ENCODE measurements at places on chromosomes 1 and 21.

DNA sequence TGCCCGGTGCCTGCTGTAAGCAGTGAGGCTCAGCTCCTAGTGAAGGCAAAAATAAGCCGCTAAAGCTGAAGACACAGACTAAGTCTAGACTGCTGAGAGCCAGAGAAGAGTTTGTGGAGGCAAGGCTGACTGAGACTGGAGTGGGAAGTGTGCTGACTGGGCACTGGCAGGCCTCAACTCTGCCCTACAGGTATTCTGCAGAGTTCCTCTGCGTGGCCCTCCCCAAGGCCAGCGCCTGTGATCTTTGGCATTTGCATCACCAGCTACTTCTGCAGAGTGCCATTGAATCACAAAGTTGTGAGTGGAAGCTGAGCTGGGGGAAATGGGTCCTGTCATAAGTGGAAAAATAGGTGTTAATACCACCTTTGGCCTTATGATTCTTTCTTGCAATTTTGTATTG lies 905.7 kb downstream of the PLA2G4A start:
- DNase-seq, result no peak

- DNase-seq, result no peak
Observed at GRCh38 chr1:156833603-156834002, 17.0 kb upstream of the SH2D2A start.

DNA sequence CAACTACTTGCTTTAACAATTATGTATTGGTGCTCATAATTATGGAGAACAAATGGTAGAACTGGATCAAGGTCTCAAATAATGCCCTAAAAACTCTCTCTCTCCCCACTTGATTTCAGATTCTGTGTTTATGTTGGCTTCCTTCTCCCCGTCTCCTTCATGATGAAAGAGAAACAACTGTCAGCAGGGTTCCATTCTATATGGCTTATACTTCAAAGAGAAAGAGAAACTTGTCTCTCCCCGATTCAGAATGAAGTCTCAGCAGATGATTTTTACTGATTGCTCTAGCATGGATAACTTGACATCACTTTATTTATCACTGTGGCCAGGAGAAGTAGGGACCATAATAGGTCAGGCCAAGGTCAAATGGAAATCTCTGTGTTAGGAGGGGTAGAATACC lies 575.6 kb downstream of the AGBL4 start:
- no peak for DNase-seq

- DNase-seq, result no peak
Observed at GRCh38 chr1:54919367-54920359, 32.7 kb upstream of the DHCR24 start.

Measured in stimulated activated CD8-positive, alpha-beta memory T cell treated with anti-CD3 and anti-CD28 coated beads, Interleukin-15, amount 100 ng/mL, for 24 hours (primary cell).